ENCODE measurements at places on chromosomes 1 and 21. TPM values are rescaled to one million over a fixed set of nuclear protein-coding genes. Genes with fewer than 3 reads are reported as not detected.

Gene ATP13A2
- total RNA-seq, result 27.6 TPM

Gene PADI1
- 0.11 TPM for total RNA-seq

Gene GJA8
- total RNA-seq, result not detected

Gene CPTP
- total RNA-seq, result 11.7 TPM

Gene FAM72C
- total RNA-seq, result 0.34 TPM

Gene SH2D5
- 0.11 TPM for total RNA-seq

Gene FAM72B
- total RNA-seq, result 2.1 TPM

Gene RPL22
- total RNA-seq, result 255 TPM
